COR-L47 (cell line): ENCODE measurements at places on chromosomes 2 and 18.
A peak's percentile ranks its signal among the peaks of the same experiment; 100 is the strongest.

- DNase-seq: no peak
Observed at GRCh38 chr2:100208141-100208770, 65.9 kb upstream of the AFF3 start.

GRCh38 chr2:120132190-120132589, 91.0 kb downstream of the TMEM185B start:
- no peak for DNase-seq

GRCh38 chr2:215280326-215280725, 31.5 kb upstream of the ATIC start:
- DNase-seq: no peak

DNA sequence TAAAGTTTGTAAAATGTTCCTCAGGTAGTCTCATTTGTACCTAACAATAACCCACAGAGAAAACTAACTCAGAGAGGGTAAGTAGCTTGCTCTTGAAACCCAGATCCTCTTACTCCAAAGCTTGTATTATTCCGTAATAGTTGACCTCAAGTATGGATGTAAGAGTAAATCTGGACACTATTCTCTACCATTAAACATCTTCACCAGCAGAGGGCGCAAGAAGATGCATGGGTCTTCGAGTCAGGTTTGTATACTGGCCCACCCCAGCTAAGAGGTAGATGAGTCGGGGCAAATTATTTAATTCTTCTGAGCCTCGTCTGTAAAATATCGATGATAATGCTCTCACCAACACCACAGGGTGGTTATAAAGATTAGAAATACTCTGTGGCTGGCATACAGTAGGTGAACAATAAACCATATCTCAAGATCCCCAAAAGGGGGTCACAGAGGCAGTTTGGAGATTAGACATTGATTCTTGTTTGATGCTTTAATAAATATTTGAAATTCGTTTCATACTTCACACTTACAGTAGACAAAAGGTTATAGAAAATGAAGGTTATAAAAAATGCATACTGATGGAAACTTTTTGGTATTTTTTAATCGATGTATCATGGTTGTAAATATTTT, 3.5 kb upstream of the CABLES1 start:
- peak; percentile 75 for DNase-seq

DNA sequence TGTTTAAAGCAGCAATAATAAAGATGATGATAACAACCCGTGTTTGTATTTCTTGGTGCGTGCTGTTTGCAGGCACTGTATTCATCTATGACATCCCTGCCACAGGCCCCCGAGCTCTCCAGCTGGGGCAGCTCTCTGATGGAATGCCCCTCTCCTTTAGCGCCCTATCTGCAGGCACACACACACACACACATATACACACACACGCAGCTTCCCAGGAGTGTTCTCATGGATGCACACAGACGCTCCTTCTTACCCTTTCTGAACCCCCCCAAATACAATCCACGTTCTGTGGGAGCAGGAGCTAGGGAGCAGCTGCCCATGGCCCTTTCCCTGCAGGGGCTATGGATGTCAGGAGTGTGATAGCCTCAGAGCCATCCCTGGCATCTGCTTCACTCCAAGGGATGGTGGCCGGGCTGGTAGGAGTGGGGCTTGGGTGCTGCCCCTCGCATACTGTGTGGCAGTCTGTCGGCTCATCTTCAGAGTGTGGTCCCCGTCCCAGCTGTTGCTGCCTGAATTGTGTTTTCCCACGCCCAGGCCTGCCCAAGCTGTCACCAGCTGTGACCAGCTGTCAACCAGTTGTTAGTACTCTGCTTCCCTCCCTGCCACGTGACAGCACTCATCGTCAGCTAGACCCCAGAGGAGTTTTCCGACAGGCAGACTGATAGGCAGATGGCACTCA, 50.8 kb upstream of the MYCN start:
- no peak for DNase-seq

DNA sequence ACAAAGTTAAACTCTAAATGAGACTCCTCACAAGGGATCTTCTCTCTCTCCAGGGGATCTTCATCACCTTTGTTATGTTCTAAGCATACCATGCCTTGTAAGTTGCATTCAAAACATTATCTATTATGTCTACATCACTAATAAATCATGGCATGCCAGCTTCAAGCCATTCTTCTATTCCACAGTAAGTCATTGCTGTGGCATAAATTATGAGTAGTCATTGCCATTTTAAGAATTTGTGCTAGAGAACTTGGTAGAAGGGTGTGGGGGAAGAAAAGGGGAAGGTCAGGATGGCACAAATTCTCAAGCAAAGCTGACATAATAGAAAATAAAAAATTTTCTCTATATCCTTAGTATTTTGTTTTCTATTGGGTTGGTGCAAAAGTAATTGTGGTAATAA, 33.5 kb downstream of the BARD1 start:
- no peak for DNase-seq

- no peak for DNase-seq
Observed at GRCh38 chr18:40739029-40739428, 1216.0 kb upstream of the PIK3C3 start.

- DNase-seq: no peak
Observed at GRCh38 chr2:26732446-26732845, 31.6 kb upstream of the SLC35F6 start.

DNA sequence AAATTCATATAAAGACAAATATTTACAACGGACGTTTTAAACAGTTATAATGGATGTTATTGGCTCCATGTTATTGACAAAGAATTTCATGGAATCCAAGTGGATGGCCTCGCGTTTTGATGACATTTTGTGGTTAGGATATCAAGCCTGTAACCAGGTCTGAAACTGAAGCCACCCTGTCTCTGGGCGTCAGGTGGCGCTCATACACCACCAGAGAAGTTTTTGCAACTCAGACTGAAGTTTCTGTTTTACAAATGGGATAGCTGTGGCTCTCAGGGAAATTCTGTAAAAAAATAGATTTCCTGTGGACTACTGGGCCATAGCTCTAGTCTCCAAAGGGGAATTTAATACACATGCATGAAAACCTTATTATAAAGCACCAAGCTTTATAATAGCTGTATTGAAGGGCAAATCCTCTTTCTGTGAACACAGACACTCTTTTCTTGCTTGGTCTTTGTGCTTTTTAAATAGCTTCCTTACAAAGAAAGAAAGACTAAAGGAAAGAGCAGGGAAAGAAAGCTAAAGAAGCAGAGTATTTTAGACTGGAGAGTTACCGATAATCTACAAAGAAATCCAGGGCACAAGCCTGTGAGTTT, 86.7 kb downstream of the C18orf54 start:
- peak; percentile 53 for DNase-seq

DNA sequence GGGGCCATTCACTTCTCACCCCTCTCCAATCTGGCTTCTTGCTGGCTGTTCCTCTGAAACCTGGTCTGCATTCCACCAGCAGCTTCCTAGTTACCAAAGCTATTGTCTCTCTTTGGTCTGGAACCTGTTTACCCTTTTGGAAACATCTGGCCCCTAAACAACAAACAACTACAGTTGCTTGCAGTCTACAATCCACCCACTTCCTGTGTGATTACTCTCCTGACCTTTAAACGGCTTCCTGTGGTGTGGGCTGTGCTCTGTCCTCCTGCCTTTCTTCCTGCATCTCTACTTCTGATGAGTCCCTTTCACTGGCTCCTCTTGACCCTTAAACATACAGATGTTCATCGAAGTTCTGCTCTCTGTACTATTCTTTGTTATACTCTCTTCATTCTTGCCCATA, 303.8 kb downstream of the TDRD15 start:
- DNase-seq: no peak

DNA sequence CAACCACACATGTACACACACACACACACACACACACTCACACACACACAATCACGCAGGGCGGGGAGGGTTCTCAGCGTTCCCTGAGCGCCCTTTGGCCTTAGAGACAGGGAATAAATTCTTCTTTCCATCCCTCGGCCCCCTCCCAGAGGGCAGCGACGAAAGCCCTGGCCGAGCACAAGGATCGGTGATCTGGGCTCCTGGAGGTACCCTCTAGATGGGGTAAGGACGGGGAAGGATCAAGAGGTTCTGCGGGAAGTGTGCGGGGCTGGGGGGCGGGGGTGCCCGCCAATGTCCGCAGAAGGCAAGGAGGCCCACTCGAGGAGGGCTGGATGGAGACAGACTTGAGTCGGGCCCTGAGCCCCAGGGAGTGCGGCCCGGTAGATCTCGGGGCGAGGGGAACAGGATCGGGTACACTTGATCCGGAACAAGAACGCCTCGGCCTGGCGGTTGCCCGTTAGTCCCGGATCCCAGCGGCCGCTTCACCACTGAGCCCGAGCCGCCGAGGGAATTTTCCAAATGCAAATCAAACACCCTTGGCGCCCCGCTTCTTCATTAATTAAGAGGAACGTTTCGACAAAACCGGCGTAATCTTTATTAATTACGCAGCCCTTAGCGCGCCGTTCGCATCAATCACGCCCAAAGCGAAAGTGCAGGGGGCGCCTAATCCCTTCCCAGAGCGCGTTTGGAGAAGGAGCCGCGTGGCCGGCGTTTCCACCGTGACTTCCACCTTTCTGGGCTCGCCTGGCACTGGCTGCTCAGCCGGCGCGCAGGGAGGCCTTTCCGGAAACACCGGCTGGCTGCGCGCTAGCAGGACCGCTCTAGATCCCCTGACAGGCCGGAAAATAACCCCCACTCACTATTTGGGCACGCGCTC, 7.0 kb upstream of the PAX3 start:
- DNase-seq: peak; percentile 65

DNA sequence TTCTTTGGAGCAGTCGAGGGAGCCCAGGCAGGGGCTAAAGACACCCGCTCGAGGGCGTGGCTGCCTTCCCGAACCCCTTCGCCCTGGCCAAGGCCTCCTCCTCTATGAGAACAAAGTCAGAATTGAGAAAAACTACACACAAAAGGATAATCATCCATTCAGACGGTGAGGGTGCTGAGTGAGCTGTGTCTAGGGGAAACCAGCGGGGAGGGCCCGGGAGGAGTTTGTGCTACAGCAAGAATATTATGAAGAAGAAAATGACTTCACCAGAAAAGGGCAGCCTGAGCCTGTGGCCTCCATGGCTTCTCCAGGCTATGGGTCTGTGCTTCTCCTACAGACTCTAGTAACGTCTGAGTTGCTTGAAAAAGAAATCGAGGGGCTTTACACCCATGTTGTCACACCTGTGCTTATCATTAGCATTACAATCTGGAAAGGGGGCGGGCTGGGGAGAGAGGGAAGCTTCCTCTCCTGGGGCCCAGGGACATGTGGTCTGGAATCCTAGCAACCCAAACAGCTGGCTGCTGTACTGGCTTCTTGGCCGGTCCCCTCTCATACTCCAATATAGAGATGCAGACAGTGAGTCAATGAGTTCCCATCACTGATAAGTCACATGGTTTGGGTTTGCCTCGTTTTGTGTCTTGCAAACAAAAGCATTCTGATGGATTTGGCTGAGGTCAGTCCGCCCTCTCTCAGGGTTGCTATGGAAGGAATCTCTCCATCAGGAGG, 52.0 kb upstream of the ARL4C start:
- DNase-seq: no peak

DNA sequence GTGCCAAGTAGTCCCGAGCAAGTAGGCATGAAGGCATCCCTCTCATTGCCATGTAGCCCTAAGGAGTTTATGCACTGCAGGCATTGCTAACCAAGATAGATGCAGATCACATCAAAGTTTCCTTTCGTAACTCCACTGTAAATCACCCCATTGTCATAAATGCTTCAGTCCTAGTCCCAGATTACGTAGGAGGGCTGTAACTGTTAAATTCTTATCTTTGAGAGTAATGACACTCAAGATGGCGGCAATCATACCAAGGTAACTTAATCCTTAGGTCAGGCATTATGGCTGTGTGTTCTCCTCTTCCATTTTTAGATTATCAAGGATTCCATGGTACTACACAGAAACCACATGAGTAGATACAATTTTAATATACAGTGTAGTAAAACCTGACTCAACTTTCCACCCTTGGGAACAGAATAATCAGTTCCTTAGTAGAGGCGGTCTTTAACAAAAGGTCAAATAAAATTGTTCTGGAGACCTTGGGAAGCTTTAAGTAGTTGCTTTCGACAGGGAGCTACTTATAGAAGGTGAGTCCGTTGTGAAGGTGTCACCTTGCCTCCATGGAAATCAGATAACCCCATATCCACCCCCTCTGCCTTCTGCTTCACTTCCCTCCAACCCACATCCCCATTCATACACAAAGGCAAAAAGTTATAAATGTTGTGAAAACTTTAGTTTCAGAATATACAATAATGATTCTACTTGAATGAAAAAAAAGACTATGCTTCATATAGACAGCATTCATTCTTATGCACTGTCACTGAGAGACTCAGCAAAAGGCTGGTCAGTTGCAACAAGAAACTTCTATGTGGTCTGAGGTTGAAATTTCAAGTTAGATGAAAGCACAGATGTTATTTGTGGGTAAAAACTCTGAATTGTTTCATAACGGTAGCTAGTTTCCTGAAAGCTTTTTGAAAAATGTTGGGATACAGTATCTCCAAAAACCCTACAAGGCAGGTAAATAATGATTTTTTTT, 64.8 kb upstream of the GALNT5 start:
- DNase-seq: no peak

DNA sequence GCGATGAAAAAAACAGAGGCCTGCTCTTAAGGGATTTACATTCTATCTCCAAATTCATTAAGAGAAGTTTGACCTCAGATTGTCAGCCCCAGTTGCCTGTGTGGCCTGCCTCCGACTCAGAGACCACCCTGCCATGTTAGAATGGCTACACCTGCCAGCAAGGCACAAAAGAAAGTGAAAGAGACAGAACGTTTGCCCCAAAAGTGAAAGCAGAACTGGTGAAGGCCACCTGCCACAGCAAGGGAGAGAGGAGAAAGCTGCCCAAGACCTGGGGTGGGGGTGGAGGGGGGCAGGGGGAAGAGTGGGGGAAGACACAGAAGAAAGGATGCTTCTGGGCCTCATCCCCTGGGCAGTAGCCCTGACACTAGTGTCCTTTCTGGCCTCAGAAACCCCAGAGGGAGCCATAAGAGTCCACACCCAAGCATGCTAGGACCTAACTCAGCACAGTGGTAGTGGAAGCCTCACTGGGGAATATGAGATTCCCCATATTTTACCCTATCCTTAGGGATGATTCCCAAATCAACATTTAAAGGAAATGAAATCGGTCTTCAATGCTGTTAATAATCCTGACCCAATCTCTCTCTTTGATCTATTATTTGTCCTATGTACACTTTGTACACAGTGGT, 389.7 kb downstream of the TXNL1 start:
- no peak for DNase-seq

DNA sequence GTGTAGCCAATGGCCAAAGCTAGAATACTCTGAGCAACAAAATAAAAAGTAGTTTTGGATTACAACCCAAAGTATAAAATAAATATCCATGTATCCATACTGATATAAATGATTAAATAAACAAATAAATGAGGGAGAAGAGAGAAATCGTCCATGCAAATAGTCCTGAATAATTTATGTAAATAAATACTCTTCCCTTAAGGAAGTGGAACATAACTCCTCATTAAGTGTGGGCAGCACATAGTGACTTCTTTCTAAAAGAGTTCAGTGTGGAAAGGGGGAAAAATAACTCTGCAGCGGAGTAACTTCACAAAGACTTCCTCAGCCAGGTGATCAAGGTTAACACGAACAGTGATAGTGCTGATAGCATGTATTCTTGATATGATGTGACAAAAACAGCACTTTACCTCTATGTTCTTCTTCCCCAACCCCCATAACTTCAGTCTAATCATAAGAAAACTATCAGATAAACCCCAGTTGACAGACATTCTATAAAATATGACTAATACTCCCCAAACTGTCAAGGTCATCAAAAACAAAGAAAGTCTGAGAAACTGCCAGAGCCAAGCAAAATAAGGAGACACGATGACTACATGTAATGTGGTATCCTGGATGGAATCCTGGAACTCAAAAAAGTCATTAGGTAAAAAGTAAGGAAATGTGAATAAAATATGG, 30.7 kb downstream of the METTL8 start:
- DNase-seq: no peak

- no peak for DNase-seq
Observed at GRCh38 chr18:8496186-8496585, 113.1 kb upstream of the RAB12 start.

- no peak for DNase-seq
Observed at GRCh38 chr2:234448506-234449184, 48.2 kb downstream of the ARL4C start.
